ENCODE measurements at places on chromosomes 2 and 18.
A peak's percentile ranks its signal among the peaks of the same experiment; 100 is the strongest.

DNA sequence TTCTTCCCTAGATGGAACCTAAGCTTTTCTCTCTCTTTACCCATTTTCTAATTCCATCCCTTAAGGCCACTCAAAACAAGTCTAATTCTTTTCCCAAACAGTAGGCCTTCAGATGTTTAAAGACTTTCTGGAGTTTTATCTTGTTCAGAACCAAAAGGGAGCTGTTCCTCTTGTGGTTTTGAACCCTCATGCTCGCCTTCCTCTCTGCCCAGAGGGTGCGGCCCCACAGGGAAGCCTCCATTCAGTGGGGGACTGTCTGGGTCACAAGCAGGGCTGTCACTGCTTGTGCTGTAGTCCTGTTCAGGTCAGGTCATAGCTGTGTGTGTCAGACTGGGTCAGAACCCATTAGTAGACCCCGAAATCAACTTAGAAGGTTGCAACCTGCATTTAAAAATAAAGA is 56.5 kb downstream of the TET3 start:
- DNase-seq, result no peak

- no peak for DNase-seq
Observed at GRCh38 chr2:172708247-172708646, 27.4 kb upstream of the RAPGEF4 start.

GRCh38 chr2:64605026-64605471 is 48.7 kb downstream of the SERTAD2 start:
- DNase-seq, result no peak

- DNase-seq, result no peak
Observed at GRCh38 chr2:38797250-38797676, 19.3 kb downstream of the GEMIN6 start.

GRCh38 chr18:8469544-8470130 is 139.6 kb upstream of the RAB12 start:
- no peak for DNase-seq

- DNase-seq, result no peak
Observed at GRCh38 chr2:191184457-191184856, 33.7 kb upstream of the STAT4 start.

GRCh38 chr18:72336786-72337185 is 207.4 kb downstream of the CBLN2 start:
- DNase-seq, result no peak

DNA sequence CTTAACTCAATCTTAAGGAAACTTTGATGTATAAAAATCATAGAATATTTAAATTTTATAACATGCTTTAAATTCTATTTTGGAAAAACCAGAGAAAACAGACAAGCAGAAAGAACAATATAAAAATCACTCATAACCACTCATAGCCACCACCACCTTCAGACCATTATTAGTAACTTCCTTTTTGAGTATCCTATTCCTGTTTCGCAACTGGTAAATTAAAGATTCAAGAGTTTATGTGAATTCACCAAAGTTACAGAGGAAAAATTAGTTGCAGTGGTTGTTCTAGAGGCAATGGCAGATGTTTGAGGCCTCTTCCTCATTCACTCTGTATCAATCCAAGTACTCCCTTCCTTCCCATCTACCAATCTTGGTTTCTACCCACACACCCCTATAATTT is 49.3 kb upstream of the PROKR1 start:
- no peak for DNase-seq

DNA sequence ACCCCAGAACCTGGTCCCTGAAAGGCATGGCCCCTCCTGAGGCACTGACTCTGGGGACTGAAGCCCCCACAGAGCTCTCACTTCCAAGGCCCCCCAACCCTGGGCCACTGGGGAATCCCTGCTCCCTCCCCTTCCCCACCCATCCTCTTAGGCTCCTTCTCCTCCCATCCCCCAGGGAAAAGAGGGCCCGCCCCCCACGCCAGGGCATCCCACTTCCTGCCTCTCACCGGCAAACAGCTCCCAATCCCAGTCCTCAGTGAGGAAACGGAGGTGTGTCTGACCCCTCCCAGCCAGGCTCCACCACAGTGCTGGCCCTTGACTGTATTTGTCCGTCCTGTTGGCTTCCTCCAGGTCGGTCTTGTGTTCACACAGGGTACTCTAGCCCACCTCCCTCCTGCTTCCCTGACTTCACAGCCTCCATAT is 35.0 kb upstream of the PTMA start:
- DNase-seq, result no peak

DNA sequence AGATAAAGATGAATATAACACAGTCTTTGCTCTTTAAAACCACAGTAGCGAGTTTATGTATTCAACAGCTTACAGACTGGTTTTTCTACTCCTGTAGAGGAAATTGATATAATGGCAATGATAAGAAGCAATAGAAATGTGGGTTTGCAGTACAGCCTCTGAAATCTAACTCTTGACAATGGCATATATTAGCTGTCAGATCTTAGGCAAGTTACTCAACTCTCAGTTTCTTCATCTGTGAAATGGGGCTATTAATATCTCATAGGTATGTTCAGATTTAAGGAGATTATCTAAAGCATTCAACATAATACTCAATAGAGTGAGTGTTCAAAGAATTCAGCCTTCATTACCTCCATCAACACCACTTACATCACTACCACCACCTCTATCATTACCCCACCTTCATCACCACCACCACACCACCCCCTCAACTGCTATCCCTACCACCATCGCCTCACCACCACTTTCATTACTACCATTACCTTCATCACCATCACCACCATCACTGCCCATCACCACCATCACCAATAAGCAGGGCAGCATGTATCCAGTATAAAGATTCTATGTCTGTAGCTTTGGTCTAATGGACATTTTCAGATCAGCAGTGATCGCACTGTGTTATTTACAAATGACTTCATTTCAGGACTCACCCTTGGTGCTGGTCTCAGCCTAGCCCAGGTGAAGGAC is 22.7 kb downstream of the AOX1 start:
- no peak for DNase-seq

DNA sequence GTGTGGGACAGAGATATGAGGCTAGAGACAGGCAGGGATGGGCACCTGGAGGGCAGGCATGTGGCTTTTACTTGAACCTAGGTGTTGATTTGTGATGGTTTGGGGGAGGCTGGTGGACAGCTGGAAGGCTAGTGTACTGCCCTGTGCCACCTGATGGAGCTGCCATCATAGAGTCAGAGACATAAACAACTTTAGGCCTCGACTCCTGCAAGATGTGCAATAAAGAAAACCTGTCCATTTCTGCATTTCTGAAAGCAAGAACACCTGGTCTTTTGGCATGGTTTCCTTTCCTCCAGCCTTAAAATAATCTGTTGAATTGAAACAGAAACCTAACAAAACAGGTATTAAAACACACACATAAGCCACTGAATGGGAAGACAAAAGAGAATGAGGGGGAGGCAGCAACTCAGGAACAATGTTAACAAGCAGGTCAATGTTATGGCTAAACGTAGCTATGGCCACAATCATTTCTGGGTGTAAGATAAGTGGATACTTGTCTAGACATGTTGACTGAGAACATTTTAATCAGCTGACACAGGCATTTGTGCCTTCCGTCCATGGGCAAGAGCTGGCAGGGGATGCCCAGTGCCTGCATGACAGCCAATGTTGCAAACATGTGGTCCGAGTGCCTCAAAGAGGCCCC is 87.8 kb downstream of the KCTD1 start:
- DNase-seq, result no peak

DNA sequence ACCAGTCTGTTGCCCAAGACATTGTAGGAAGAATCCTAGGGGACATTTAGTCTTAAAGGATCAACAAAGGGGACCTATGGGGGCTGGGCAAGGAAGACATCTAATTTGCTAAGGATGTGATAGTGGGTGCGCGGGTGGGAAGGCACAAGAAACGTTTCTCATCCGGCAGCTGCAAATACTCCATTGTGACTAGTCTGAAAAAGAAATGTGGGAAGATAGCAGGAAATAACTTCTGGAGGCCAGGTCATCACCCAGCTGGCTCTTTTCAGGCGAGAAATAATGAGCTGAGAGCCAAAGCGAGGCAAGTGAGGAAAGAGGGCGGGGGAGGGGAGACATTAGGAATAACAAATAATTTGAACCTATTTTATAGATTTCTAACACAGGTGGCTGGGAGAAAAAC is 70.3 kb upstream of the NCK2 start:
- no peak for DNase-seq

- DNase-seq, result no peak
Observed at GRCh38 chr2:131588152-131588873, 60.6 kb downstream of the CCDC74A start.

DNA sequence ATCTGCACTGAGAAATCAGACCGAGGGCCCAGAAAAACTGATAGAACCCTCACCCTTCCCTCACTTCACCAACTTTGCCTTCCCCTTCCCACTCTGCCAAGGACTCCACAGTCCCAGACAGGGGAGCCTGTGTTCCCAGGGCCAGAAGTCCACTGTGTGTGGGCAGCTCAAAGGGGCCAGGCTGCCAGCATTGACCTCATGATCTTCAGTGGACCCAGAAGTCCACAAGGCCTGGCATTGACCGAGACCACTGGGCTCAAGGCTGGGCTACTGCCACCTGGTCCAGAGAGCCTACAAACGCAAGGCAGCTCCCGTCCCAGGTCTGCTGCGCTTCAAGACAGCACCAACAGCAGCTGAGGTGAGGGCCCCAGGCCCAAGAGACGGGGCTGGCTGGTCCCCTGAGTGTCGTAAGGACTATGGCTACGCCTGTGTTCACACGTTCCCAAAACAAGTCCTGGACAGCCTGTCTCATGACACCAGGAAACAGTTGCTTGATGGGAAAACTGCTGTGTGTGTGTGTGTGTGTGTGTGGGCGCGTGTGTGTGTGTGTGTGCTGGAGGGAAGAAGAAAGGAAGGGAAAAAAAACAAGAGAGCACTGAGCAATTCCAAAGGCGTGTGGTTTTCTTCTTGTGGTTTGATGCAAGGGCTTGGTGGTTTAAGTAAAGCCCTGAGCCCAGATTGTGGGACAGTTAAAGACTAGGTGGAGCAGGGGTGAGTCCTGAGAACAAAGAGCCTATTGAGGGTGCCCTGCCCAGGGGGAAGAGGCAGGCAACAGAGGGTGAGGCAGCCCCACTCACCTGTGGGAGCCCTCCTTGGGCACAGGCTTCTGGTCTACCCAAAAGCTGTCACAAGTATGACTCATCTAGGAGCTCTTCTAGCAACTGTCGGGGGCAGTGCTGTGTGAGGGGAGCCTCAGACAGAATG is 46.6 kb upstream of the ZBTB7C start:
- no peak for DNase-seq

GRCh38 chr2:29783666-29784065 is 137.7 kb downstream of the ALK start:
- DNase-seq, result no peak

DNA sequence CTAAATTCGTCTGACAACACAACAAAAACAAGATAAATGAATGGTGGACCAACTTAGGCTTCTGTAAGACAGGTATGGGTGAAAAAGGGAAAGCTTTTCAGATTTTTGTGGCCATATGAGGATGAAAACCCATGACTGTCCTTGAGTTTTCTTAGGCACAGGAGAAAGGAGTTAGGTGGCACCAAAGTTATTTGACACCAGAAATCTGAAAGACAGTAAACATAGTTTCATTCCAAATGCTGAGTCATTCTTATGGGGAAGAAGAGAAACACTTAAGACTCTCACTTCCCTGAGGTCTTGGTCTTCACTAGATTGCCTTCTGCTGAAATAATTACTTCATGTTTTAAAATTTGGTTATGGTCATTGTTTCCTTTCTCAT is 5.2 kb upstream of the GPD2 start:
- no peak for DNase-seq

- no peak for DNase-seq
Observed at GRCh38 chr2:192026059-192026824, 168.5 kb downstream of the TMEFF2 start.

DNA sequence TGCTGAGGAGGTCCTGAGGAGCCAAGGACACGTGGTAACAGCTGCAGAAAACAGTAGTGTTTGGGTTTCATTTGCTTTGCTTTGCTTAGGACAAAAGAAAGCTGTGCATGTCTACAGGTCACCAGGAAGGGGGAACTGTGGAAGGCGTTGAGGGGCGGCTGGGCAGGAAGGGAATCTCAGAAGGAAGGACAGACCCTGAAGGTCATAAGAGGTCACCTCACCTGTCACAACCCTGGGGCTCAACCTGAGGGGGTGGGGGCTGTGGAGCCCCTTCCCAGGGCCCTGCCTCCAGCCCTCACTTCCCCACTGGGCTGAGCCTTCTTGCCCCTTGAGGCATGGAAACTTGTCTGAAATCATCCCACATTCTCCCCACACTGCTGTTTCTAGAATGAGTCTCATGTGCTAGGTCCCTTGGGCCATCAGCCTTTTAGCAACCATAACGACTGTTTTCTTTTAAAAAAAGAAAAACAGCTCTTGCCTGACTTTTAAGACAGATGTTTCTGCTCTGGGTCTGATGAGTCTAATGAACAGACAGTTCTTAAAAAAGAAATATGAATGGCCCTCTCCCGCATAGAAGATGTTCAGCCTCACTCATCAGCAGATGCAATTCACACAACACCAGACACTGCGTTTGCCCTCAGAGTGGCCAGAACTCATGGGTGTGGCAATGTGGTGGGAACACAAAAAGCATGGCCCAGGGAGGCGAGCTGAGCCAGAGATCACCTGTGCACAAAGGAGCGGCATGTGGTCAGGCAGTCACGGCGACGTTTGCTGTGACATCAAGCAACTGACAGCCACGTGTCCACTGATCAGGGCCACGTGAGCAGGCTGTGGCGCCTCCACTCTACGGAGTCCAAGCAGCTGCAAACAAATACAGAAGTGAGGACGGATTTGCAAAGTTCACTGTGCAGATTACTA is 84.0 kb downstream of the SEPTIN10 start:
- no peak for DNase-seq

DNA sequence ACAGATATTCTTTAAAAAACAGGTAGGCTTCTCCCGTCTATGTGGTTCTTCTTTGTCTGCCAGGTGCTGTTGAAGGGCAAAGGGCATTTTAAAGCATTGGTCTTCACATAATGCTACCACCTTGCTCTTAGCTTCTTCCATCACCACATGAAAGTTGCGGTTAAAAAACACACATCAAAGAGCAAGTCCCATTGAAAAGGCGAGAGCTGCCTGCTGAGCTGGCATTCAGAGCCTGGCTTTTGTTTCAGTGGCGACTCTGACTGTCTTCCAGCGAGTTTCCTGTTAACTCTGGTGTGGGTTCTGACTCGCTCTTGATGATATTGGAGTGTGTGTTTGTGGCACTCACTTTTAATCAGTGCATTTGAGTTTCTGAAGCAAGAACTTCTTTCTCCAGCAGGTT is 624.9 kb upstream of the FANCL start:
- peak; percentile 75 for DNase-seq

DNA sequence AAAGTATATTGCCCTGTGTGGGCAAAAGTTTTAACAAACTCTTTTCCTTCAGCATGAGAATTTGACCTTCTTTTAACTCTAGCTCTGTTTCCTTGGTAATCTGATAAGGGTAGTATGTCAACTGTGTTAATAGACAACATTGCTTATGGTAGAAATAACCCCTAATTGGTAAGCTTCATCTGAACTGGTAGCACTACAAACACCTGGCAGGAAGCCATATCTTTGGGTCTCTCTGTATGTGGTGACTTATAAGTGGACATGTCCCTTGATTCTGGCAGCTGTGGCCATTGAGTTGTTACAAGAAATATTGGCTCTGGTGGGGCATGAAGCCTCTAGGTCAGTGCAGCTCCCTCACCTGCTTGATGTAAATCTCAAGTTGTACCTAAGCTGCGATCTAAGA is 46.9 kb downstream of the MBD5 start:
- no peak for DNase-seq

- no peak for DNase-seq
Observed at GRCh38 chr18:26656944-26657536, 108.7 kb upstream of the KCTD1 start.

- no peak for DNase-seq
Observed at GRCh38 chr2:168748461-168748860, 54.0 kb upstream of the NOSTRIN start.
